Upper lobe of left lung (tissue), 6 donors: ENCODE measurements at places on chromosomes 2 and 18. TPM values are rescaled to one million over a fixed set of nuclear protein-coding genes. Genes with fewer than 3 reads are reported as not detected.

GRCh38 chr18:8478166-8478967 lies 130.9 kb upstream of the RAB12 start:
- peak; percentile 33 for DNase-seq

- no peak for DNase-seq
Measured at GRCh38 chr2:17581831-17582230, 41.3 kb downstream of the VSNL1 start.

- no peak for DNase-seq
Measured at GRCh38 chr2:28681158-28681571, 70.5 kb upstream of the PPP1CB start.

GRCh38 chr2:37711308-37711731 lies 39.9 kb upstream of the CDC42EP3 start:
- DNase-seq = no peak

GRCh38 chr18:35680139-35680551 lies 98.6 kb downstream of the GALNT1 start:
- no peak for DNase-seq

The SCN9A gene
- 9.3 TPM for total RNA-seq

The ASPRV1 gene
- total RNA-seq = 1.1 TPM

The IL36G gene
- total RNA-seq = not detected
